GM10248 (cell line): ENCODE measurements at places on chromosomes 6 and 20.

GRCh38 chr20:49149281-49150045 is 38.7 kb downstream of the STAU1 start:
- no peak for DNase-seq

- DNase-seq = no peak
Observed at GRCh38 chr20:5910186-5910585, 40.1 kb downstream of the TRMT6 start.

- no peak for DNase-seq
Observed at GRCh38 chr20:4216142-4216735, 200.9 kb upstream of the RNF24 start.

GRCh38 chr20:58254890-58255289 is 26.4 kb upstream of the ANKRD60 start:
- DNase-seq = no peak

DNA sequence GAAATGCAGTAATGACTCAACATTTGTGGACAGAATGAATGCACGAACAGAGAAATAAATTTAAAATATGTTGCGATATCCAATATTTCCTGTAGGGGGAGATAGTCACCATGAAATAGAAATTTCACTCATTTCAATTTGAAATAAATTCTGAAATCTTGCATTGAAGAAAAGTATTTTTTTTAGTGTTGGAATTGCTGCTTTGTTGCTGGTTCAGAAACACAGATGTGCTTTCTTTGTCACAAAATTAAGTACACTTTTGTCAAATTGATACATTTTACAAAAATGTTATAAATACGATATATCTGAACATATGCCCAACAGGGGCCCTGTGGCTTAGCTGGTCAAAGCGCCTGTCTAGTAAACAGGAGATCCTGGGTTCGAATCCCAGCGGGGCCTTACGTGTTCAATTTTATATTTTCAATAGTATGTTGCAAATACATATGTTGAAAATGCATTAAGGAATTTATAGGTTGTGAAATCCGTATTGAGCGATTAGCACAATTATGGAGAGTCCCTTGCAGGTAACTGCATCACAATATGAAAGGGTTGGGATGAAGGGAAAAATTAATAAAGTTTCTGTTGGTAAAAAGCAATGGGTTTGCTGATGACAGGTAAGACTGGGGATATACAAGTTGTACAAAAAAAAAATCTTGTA is 85.4 kb upstream of the PRSS16 start:
- DNase-seq = no peak

DNA sequence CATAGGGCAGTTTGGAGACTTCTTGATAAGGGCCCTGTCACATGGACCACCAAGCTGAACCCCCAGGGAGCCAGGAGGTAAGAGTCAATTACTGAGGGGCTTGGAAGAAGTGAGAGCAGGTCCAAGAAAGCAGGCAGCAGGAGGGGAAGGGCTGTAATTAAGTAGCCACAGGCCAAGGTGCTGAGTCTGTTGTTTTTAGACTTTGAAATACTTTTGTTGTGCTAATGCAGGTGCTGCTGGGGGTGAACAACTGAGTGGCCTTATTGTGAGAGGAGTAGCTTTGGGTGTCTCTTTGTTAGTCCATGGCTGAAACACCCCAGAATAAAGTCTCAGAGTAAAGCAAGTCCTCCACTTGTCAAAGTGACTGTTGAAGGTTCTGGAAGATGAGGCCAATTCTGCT is 267.0 kb upstream of the SUPT3H start:
- DNase-seq = no peak

GRCh38 chr6:150667977-150668716 is 68.5 kb downstream of the PLEKHG1 start:
- no peak for DNase-seq

DNA sequence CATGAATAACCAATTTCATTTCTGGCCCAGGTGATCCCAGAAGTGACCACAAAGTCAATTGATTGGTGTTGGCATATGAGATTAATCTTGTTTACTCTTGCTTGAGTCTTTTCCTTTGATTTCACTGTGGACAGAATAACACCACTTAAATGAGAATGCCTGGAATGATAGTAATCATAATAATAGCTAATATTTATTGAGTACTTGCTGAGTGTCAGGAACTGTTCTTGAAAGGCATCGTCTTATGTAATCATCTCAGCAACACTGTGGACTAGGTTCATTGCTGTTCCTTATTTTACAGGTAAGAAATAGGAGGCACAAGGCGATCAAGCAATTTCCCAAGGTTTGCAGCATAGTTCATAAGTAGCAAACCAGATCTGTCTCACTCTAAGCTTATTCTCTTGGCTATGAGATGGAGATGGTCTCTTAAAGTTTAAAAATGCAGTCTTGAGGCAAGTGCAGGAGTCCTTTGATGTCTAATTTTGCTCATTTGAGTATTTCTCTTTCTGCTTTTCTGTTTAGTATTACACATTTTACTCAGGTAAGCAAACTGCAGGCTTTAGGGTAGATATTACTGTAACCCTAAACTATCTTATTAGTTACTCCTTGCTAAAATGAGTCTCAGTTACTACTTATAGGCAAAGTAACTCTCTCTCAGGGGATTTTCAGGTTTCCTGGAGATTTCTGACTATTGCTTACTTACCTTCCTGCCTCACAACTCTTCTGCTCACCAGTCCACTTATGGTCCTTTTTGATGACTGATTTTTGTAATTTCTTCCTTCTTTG is 6.3 kb downstream of the ADGRG6 start:
- no peak for DNase-seq

DNA sequence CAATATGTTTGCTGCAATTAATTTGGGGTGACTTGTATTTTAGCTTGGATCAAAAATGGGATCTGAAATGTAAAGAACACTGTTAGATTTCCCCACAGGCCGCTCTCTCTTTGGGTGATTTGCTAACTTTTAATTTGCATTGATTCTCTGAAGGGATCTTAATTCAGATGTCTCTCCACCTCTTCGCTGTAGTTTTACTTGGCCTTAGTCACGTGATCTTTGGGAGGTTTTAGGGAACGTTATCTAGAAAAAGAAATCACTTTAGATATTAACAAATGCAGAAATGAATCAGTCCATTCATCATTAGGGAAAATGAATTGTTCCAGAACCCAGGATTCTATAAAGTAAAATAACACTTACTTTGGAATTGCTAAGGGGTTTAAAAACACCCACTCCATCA is 390.2 kb downstream of the THBS2 start:
- DNase-seq = no peak

DNA sequence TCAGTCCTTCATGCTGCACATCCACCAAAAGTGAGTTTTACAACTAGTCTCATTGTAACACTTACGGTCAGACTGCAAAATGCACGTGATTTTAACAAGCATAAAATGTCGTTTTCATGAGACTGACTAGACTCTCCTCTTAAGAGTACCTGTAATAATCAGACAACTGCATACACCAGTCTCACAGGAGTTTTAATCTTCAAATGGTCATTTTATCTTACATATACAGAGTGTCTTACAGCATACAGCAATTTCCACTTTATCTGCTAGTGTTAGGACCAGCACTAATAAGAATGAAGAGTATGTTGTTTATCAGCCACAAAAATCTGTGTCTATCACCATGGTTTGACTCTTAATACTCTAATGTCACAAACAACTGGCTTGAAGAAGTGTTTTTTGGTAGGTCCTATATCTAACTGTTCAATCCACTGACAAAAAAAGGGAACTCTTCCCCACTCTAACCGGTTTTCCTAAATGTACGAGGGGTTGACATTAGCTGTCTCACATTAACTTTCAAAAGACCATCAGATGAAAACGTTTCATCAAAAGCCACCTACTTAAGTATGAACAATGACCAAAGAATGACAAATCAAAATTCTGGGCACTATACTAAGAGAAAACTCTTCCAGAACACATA is 1.5 kb upstream of the ASF1A start:
- DNase-seq = no peak

DNA sequence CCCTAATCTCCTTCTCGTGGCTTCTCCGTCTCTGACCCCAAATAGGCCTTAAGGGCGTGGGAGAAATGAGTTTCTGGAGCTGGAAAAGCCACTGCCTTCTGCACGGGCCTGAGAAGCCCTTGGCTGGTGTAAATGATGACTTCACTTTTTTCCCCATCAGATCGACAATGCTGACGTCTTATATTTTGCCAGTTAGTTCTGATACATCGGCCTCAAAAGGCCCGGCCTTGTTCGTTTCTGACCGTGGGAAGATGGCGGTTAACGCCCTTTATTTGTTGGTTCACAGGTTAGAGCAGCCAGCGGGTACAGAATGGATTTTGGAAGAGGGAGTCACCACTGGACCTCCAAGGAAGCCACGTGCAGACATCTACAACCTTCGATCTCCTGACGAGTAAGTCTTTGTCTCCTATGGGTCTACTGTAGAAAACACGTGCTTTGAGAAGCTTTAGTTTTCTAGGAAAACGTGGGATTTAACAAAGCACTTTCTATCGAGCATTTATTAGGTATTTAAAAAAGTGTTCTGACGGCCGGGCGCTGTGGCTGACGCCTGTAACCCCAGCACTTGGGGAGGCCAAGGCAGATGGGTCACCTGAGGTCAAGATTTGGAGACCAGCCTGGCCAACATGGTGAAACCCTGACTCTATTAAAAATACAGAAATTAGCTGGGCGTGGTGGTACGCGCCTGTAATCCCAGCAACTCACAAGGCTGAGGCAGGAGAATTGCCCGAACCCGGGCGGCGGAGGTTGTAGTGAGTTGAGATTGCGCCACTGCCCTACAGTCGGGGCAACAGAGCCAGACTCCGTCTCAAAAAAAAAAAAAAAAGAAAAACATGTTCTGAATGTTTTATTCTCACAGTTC is 1.2 kb upstream of the ZNFX1 start:
- no peak for DNase-seq

DNA sequence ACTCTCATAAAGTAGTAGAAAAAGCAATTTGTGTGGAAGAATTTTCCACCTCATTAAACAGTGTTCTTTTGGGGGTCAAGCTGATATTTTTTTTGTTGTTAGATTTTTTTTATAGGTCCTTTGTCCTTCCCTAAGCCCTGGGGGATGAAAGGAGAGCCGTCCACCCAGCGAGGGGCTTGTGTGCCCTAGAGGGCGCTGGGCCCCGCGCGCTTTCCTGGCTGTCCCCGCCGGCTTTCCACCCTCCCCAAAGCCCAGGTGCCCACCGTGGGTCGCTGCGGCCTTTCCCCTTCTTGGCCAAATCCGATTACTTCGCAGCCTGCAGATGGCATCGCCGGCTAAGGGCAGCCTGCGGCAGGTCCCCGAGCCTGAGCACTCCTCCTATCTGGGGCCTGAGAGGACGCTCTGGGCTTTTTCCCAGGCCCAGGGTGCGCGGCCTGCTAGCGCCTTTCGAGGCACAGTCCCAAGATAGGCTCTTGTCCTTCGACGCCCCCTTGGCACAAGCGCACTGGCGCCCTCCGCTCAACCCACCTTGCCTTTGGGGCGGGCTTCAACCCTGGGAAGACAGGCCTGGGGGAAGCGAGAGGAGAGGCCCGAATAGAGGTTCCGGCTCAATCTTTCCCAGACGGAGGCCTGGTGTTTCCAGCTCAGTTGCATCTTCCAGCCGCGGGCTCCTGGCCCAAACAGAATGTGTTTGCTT is 33.6 kb downstream of the TFAP2A start:
- peak; percentile 57 for DNase-seq

DNA sequence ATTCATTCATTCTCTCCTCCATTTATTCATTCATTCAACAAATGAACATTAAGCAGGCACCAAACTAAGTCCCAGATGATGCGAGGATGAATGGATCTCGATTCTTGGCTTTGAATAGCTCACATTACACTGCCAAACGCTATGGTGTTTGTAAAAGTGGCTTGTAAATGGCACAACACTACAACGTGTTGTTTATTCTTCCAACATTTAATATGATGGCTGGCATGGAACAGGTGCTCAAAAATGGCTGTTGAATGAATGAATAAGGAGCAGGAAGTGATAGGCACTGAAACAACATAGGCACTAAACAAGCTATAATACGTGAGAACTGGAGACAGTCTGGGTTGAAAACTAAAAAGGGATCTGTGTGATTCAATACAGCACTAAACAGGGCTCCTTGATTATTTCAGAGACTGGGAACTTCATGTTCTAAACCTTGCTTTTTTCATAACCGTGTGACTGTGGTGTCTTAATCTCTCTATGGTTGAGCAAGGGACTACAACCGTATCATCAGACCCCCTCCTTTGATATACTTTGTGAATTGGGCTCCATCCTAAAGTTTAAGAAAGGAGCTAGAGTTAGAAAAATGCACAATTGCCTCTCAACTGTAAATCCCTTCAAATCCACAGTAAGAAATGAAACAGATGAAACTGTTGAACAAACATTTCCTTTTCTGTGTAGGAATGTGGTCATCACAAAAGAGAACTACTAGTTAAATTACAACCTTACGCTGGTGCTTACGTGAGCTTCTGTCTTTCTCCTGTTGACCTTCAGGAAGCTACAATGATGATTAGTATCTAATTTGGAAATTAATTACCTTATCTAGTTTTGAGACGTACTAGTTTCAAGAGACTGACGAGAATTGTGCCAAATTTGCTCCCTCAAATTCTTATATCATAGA is 16.9 kb upstream of the SLC16A10 start:
- no peak for DNase-seq

DNA sequence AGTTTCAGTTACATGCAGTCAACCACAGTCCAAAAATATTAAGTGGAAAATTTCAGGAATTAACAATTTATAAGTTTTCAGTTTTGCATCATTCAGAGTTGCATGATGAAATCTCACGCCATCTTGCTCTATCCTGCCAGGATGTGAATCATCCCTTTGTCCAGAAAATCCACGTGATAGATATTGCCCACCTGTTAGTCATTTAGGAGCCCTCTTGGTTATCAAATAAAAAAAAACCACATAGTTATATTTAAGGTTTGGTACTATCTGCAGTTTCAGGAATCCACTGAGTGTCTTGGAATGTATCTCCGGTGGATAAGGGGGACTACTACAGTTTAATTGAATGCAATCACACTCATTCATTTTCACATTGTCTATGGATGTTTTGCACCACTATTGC is 1249.0 kb upstream of the CITED2 start:
- no peak for DNase-seq

DNA sequence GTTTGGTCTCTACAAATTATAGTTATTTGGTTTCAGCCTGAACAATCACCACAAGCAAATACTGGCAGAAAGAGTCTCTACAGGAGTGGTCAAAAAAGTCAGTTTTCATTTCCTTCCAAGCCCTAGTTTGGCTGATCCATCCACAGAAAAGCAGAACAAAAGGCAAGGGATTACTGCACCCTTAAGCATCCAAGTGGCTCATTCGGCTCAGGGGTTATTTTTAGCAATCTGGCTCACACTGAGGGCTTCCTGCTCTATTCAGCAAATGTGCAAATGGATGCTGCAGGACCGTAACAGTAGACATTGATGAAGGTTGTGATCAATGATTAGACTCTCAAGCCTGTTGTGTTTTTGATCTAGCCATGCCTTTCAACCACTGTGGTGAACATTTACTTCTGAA is 62.2 kb upstream of the FABP7 start:
- no peak for DNase-seq

DNA sequence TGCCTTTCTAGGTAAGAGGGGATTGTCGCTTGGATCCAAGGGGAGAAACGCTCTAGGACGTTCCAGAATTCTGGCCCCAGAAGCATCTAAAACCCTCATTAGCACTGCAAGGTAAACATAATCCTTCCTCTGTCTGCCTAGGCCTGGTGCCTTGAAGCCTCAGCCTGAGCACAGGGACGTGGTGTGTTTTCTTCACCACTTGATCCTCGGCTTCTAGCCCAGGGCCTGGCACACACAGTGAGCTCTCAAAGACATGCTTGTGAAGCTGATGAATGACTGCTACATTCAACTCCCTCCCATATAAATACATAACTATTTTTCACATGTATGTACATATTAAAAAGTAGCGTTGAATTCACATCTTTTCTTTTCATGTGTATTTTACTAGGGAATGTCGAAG is 100.3 kb downstream of the ISM1 start:
- DNase-seq = no peak
